ENCODE measurements at places on chromosomes 12 and 14.

GRCh38 chr14:51327376-51327775 lies 87.3 kb downstream of the TMX1 start:
- DNase-seq, result no peak

GRCh38 chr12:109369831-109370230 lies 22.1 kb downstream of the MYO1H start:
- DNase-seq, result no peak

- DNase-seq, result peak; percentile 25
Measured at GRCh38 chr14:101927859-101928258, 36.5 kb upstream of the DYNC1H1 start.

DNA sequence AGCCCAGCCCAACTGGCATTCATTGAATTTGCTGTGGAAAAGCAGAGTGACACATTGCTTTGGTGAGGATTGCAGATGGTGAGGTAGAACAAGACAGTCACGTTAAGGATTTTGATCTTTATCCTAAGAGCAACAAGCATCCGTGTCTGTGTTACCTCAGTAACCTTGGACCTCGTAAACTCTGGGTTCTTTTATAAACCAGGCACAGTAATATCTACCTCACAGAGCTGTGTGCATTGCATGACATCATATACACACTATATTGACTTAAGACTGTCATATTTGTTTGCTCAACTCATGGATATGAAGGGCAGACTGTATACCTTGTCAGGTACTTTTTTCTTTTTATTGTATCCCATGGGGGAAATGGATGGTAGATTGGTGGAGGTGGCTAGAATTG lies 156.2 kb downstream of the ETV6 start:
- no peak for DNase-seq

- no peak for DNase-seq
Measured at GRCh38 chr14:90303473-90303872, 28.3 kb downstream of the NRDE2 start.

DNA sequence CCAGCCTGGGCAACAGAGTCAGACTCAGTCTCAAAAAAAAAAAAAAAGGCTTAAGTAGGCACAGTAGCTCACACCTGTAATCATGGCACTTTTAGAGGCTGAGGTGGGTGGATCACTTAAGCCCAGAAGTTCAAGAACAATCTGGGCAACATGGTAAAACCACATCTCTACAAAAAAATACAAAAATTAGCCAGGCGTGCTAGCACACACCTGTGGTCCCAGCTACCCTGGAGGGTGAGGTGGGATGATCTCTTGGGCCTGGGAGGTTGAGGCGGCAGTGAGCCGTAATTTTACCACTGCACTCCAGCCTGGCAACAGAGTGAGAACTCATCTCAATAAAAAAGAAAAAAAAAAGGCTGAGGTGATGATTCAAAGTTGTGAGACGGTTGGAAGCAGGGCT lies 9.1 kb upstream of the RESF1 start:
- DNase-seq, result no peak

DNA sequence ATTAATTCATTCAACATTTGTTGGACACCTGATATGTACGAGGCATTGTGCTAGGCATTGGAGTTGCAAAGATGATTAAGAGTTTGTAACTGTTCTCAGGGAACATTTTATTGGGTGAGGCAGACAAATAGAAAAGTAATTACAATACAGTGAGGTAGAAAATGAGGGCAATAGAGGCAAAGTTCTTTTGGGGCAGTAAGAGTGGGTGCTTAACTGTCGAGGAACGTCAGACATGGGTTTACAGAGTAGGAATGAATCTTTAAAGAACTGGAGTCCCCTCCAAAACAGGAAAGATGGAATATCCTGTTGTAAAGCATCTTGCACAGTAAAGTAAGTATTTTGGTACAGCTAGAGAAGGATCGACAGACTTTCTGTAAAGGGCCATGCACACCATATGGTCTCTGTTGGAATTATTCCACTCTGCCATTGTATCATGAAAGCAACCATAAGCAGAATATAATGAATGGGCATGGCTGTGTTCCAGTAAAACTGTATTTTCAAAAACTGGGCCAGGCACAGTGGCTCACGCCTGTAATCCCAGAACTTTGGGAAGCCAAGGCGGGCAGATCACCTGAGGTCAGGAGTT lies 9.1 kb downstream of the CREBL2 start:
- no peak for DNase-seq

- no peak for DNase-seq
Measured at GRCh38 chr12:131980263-131980662, 30.5 kb downstream of the EP400 start.

DNA sequence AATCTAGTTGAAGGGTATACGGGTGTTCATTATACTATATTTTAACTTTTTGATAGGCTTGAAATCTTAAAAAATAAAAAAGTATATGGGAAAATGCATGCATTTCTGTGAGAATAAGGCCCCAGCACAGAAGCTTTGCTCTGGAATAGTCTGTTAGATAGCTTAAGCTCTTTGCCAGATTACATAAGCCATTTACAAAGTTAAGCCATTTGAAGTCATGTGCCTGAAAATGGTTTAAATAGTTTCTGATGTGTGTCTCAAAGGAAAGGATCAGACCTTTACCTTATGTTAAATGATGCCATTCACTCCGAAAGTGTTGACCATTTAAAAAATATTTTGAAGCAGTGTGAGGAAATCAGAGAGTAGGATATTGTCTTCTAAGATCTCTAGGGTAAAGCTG lies 51.3 kb downstream of the WASHC4 start:
- no peak for DNase-seq

- no peak for DNase-seq
Measured at GRCh38 chr14:72053651-72054050, 121.4 kb downstream of the RGS6 start.

DNA sequence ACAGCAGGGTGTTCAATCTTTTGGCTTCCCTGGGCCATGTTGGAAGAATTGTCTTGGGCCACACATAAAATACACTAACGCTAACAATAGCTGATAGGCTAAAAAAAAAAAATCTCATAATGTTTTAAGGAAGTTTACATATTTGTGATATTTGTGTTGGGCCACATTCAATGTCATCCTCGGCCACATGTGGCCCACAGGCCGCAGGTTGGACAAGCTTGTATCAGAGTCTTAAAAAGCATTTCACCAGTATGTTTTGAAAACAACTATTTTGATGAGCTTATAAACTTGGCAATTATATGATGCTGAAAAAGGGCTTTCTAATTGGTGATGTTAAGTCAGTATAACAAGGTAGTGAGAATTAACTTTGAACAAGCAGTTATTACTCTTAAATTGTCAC lies 78.9 kb downstream of the PIK3C2G start:
- no peak for DNase-seq

DNA sequence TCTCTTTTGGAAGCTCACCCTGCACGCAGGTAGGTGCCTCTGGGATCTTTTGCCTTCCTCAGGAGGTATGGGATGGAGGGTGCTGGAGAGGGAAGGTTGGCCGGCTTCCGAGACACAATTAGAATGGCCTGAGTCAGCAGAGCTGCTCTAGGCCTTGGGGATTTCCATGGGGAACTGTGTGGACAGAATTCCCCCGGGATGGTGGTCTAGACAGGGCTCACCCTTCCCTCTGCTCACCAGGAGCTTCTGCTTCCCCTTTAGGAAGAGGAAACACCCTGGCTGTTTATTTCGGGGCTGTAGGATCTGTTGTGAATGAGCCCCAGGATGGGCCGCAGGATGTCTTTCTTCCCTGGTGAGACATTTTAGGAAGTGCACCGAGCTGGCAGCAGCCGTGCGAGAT lies 43.7 kb upstream of the TMED10 start:
- DNase-seq, result no peak

DNA sequence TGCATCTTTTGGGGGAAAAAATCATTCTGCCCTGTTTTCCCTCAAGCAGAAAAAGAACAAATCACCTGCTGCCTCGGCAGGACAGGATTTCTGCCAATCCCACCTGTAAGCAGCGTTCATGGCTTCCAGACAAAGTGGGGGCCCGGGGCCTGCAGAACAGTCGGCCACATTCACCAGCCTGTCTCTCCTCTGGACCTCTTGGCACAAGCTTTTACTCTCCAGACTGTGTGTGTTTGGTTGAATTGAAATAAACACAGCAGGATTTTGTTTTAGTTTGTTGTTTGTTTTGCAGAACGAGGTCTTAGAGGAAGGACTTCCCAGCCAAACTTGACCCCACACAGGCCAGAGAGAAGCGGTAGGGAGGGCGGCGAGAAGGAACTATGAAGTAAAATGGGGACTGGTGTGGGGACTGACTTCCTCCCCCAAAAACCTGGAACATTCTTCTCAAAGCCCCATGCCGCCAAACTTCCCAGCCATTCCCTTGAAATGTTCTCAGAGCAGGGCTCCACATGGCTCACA lies 41.7 kb upstream of the FOS start:
- DNase-seq, result no peak

DNA sequence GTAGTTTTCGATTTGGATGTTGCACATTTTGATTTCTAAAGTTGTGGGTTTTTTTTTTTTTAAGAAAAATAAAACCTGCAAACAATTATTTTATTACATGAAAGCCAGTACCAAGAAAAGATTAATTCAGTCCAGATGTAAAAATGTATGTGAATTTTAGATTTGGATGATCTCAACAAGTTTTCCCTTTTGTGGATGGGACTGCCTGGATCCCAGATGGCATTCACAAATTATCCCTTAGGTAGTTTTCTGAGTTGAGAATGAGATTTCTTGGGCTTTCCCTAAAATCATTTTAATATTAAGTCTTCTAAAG lies 2.8 kb downstream of the FRMD6 start:
- no peak for DNase-seq

- DNase-seq, result no peak
Measured at GRCh38 chr12:58764100-58764953, 156.0 kb downstream of the LRIG3 start.

GRCh38 chr14:52078721-52079120 lies 9.9 kb upstream of the NID2 start:
- DNase-seq, result no peak

- no peak for DNase-seq
Measured at GRCh38 chr12:121085069-121085468, 46.0 kb upstream of the OASL start.

DNA sequence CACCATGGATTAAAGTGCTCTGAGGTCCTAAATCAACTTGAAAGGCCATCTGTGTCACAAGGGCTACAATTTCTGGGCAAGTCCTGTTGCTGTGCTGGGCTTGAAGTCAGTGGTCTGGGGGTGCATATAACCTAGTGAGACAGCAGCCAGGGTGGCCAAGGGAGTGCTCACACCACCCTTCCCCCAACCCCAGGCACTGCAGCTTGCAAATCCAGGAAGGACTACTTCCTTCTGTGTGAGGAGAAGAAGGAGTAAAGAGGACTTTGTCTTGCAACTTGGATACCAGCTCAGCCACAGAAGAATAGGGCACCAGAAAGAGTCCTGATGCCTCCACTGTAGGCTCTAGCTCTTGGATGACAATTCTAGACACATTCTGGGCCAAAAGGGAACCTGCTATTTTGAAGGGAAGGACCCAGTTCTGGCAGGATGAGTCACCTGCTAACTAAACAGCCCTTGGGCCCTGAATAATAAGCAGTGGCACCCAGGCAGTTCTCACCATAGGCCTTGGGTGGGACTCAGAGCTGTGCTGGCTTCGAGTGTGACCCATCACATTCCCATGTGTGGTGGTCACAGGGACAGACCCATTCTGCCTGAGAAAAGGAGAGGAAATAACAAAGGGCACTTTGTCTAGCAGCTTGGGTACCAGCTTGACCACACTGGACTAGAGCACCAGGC lies 32.6 kb upstream of the DHRS7 start:
- no peak for DNase-seq

GRCh38 chr12:47317175-47317915 lies 237.6 kb upstream of the AMIGO2 start:
- no peak for DNase-seq

- no peak for DNase-seq
Measured at GRCh38 chr12:129119537-129119936, 266.3 kb downstream of the GLT1D1 start.
